Activated CD4-positive, alpha-beta T cell treated with anti-CD3 and anti-CD28 coated beads, Interleukin-2, amount 10 ng/mL, durations not matched to agents 7 days and 5 days (primary cell): ENCODE measurements at places on chromosomes 4 and X.

DNA sequence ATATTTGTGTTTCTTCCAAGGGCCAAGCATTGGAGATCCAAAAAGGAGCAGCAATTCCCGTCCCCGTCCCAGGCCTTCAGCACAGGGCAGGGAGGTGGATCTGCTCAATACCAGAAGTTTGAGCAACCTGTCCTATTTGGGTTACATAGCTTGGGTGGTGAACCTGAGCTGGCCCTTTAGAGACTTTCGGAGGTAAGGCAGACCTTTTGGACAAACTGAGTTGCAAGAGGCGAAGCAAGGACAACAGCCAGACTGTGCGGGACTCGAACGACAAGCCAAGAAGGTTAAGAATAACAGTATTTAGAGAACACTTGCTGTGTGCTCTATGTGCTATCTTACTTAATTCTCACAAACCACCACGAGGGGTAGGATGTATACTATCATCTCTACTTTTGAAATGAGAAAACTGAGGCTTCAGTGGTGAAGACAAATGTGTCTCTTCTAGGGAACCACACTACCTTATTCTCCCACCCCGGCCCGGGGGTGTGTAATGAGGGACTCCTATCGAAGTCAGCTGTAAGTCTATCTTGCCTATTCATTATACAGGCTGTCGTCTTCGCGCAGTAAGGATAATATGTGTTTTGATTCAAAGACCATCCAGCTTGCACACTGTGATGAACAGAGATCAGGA lies 1.3 kb downstream of the NOP14 start:
- peak; percentile 59 for DNase-seq

DNA sequence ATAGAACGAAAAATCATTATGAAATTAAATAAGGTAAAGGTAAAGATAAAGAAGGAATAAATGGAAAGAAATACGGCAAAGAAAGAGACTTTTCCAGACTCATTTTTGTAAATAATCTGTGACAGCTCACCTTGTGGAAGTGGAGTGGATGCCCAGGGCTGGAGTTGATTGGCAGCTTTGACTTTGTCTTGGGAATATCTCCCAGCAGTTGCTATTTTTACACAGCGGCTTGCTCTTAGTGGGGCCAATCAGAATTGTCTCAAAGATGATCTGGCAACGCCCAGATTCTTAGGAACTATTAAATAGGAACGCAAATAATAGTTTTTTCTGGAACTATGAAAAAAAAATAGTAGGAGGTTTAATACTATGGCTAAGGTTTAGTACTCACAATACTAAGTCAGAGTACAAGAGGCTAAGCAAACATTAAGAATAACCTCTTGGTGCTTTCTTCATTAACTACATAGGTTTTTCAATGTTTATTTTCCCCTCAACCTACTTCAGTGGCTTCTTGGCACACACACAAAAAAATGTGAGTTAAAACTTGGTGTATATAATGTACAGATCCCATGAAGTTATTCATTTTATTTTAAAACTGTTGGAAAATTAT lies 132.7 kb downstream of the TRAM1L1 start:
- no peak for DNase-seq

DNA sequence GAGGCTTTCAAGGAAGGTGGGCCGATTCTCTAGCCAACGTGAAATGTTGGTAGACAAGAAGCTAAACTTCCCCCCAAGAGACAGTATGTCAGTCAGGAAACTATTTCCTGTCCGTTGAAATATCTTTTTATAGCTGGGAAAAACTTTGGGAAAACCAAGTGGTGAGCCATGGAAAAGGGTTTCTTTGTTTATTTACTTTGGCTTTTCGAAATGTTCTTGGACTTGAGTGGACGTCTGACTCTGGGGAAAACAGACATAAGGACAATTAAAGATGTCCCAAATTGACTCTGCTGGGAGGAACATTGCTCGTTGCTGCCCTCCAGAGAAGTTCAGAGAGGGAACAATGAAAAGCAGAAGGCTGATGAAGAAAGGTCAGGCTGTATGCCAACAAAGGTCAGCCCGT lies 295.4 kb downstream of the RAPGEF2 start:
- no peak for DNase-seq

DNA sequence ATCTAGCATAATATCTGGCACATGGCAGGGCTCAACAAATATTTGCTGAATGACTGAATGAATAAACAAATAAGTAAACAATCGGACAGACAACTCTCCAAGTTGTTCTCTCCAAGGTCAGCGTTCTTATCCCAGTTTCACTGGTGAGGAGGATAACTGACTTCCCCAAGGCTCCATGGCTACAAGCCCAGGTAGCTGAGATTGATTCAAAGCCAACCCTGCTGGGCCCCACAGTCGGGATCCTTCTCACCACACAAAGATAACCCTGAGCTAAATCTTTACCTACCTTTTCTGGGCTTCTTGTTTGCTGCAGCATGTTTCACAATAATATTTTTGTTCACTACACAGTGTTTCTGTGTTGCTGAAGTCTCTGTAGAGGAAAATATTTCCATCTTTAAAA lies 54.9 kb downstream of the USP46 start:
- DNase-seq = no peak

DNA sequence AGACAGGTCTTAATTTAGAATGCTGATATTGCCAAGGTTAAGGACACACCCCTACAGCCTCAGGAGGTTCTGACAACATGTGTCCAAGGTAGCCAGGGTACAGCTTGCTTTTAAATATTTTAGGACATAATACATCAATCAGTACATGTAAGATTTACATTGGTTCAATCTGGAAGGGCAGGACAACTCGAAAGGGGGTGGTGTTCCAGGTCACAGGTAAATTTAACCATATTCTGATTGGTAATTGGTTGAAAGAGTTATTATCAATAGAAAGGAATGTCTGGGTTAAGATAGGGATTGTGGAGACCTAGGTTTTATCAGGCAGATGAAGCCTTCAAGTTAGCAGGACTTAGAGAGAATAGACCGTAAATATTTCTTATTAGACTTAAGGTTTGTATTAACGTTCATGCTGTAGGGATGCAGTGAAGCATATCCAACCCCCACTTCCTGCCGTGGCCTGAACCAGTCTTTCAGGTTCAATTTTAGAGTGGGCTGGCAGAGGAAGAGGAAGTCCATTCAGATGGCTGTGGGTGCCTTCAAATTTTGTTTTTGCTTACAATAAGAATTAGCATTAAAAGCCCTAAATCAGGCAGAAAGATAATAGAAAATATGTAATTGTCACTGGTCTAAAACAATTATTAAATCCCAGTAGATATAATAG lies 136.5 kb upstream of the GALNTL6 start:
- DNase-seq = no peak

DNA sequence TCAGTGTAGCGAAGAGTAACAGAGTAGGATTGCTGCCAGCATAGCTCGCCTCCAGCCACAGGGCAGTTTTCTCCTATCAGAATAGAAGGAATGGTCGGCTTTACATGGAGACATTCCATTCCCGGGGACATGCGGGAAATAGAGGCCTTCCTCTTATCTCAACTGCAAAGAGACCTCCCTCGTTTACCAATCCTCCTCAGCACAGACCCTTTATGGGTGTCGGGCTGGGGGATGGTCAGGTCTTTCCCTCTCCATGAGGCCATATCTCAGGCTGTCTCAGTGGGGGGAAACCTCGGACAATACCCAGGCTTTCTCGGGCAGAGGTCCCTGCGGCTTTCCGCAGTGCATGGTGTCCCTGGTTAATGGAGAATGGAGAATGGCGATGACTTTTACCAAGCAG lies 285.0 kb downstream of the ASMT start:
- no peak for DNase-seq

- DNase-seq = peak; percentile 22
These were observed 213.6 kb downstream of the PALLD start for GRCh38 chr4:168710353-168710946.

GRCh38 chr4:14792702-14793227 lies 209.5 kb upstream of the CPEB2 start:
- no peak for DNase-seq

- no peak for DNase-seq
These were observed 261.2 kb downstream of the MAPK10 start for GRCh38 chr4:86098691-86099090.

GRCh38 chr4:186627226-186627865 lies 72.0 kb upstream of the MTNR1A start:
- DNase-seq = no peak

DNA sequence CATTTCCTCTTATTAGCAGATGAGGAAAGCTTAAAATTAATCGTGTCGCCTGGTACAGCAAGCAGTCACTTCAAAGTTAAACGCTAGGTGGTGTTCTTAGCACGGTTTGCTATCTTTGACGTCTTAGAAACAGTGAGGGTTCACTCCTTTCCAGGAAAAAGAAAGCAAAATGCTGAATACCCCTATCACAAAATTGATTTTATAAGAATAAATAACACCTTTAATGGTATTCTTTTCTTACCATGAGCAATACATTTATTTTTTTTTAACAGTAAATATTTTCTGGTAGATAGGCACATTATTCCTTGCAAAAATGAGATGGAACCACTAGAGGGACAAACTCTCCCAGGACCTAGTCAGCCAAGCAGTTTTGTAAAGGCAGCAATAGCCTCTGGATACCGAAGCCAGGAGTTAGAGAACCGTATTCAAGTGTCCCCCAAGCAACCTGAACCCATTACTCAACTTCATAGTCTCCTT lies 153.9 kb downstream of the KDR start:
- DNase-seq = peak; percentile 10

DNA sequence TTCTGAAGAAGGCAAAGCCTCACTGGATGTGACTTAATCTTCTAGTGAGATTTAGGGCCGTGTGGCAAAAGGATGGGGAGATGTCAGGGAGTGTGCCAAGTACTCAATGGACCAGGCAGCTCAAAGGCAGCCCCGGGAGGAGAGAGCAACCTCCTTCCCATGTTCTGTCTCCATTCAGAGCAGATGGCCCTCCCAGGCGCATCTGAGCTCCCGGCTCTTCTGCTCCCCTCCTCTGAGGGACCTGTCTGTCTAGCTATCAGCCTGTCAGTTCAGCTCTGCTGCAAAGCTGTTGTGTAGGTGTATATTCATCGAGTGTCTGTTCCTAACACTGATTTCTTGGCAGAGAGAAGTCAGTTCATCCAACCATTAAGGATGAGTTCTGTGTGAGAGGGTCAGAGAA lies 10.9 kb upstream of the PORCN start:
- DNase-seq = no peak

GRCh38 chr4:139711461-139711860 lies 45.8 kb downstream of the MGST2 start:
- no peak for DNase-seq

GRCh38 chr4:37471971-37472370 lies 214.2 kb downstream of the RELL1 start:
- DNase-seq = no peak

DNA sequence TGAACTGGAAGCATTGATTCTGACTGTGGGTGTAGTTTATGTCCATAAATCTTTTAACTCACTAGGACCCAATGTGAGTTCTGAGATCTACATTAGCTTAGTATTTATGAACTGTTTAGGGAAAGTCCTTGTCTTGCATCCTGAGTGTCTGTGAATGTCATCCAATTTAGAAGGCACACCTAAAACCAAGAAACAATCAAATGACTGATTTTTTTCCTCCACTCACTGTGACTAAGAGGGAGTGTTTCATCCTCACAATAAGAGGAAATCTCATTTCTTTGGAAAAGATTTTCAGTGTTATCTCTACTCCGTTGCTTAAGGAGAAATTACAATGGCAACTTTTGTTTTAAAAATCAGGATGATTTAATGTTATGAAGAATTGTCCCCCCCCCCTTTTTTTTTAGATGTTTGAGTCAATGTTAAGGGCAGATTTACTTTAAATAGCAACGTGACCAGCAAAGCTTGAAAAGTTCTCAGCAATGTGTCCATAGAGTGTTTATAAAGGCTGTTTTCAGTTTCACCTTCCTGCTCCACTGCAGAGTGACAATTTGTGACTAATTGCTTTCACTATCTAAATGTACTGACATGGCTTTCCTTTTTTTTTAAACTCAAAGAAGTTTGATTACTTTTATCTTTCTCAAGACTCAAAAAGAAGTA lies 173.0 kb downstream of the SPCS3 start:
- DNase-seq = no peak

DNA sequence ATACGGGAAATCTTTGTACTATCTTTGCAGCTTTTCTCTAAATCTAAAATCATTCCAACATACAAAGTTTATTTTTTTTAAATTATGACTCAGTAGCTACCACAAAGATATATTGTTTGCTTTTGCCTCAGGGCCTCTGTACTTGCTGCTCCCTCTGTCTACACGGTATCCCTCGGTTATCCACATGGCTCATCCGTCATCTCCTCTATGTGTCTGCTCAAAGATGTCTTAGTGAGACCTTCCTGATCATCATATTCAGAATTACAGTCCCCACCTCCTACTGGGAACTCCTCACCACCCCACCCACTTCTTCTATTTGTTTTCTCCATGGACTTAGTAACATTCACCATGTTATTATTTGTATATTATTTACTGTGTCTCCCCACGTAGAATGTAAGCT lies 107.8 kb downstream of the PARM1 start:
- DNase-seq = no peak

- peak; percentile 53 for DNase-seq
These were observed 12.7 kb upstream of the CD40LG start for GRCh38 chrX:136635235-136635634.

GRCh38 chr4:45102716-45103115 lies 376.4 kb upstream of the GNPDA2 start:
- no peak for DNase-seq

GRCh38 chr4:40718586-40718985 lies 31.2 kb upstream of the NSUN7 start:
- no peak for DNase-seq

DNA sequence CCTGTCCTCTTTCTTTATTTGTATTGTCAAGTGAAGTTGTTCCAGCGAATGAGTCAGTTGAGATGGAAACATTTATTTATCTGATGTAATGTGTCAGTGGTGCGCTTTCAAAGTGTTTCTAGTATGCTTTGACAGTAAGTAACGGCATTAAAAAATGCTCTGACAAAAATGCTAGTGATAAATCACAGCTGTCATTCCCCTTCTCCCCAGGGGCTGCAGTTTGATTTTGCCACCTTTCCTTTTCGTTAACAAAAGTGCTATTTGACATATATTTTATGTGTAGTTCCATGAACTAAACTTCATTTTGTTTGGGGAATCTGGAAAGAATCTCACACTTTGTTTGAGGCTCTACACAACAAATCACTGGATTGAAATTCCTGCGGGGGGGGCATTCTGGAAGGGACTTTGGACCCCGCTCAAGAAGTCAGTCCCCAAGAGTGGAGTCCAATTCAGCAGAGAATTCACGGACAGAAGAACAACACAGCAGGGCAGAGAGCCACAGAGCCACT lies 7.6 kb upstream of the TBC1D19 start:
- no peak for DNase-seq

DNA sequence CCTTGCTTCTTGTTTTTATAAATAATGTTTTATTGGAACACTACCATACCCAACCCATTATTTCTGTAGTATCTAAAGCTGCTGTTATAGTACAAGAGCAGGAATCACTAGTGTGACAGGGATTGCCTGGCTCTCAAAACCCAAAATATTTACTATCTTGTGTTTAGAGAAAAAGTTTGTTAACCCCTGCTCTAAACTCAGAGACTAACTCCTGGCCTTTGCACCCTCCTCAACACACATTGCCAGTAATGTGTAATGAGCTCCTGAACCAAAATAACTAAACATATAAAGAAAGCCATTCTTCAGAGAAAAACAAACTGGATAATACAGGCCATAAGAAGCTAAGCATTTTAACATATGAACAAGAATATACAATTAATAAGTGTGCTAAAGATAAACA lies 8.2 kb upstream of the FAT4 start:
- DNase-seq = no peak

GRCh38 chrX:70009970-70010369 lies 39.8 kb downstream of the AWAT2 start:
- DNase-seq = no peak

GRCh38 chrX:113512700-113513395 lies 672.2 kb upstream of the AMOT start:
- DNase-seq = no peak
